ENCODE measurements at places on chromosomes 6 and 20. TPM values are rescaled to one million over a fixed set of nuclear protein-coding genes. Genes with fewer than 3 reads are reported as not detected.

- no peak overlapping the region for H3K4me3 ChIP-seq
- DNase-seq = no peak
- H3K27me3 ChIP-seq = no peaks in the 10 kb centered on the region
- peaks cover 38% of the 10 kb centered on the region for H3K36me3 ChIP-seq
- H3K27ac ChIP-seq = no peak overlapping the region
- no peaks in the 10 kb centered on the region for H3K4me1 ChIP-seq
Measured at GRCh38 chr6:89862273-89862672, 32.0 kb upstream of the GJA10 start.

GRCh38 chr20:40970218-40970617 is 58.4 kb upstream of the TOP1 start:
- H3K36me3 ChIP-seq = no peaks in the 10 kb centered on the region
- H3K27ac ChIP-seq = no peak overlapping the region
- H3K4me1 ChIP-seq = peaks cover 1% of the 10 kb centered on the region
- no peak overlapping the region for H3K4me3 ChIP-seq
- no peaks in the 10 kb centered on the region for H3K27me3 ChIP-seq

DNA sequence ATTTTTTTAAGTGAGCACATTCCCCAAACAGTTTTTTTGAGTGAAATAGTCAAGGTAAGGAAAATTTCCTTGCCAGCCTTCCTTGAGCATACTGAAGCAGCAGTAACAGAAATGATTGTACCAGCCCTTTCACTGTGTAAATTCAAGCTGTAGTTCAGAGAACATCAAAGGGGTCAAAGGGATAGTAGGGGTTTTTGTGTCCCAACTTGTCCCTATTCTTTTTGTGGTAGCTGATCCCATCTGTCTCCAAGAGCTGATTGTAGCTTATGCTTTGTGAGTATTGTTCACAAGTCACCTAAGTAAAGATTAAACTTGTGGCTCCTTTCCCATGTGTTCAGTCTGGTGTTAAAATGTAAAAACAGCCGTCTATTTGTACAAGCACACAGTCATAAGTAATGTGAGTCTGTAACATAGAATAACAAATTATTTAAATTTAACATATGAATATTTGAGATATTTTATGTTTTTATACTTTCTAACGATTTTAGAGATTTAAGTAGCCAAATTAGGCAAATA is 185.0 kb downstream of the CENPW start:
- DNase-seq = no peak
- no peaks in the 10 kb centered on the region for H3K4me1 ChIP-seq
- no peaks in the 10 kb centered on the region for H3K36me3 ChIP-seq
- no peak overlapping the region for H3K4me3 ChIP-seq
- H3K27me3 ChIP-seq = no peaks in the 10 kb centered on the region

GRCh38 chr6:160129881-160130615 is 8.4 kb downstream of the SLC22A1 start:
- DNase-seq = no peak
- no peaks in the 10 kb centered on the region for H3K27me3 ChIP-seq
- H3K36me3 ChIP-seq = no peaks in the 10 kb centered on the region

GRCh38 chr20:34547844-34548613 is 10.5 kb upstream of the MAP1LC3A start:
- no peak for DNase-seq
- H3K4me3 ChIP-seq = no peak overlapping the region
- H3K36me3 ChIP-seq = no peaks in the 10 kb centered on the region
- H3K27me3 ChIP-seq = no peaks in the 10 kb centered on the region

DNA sequence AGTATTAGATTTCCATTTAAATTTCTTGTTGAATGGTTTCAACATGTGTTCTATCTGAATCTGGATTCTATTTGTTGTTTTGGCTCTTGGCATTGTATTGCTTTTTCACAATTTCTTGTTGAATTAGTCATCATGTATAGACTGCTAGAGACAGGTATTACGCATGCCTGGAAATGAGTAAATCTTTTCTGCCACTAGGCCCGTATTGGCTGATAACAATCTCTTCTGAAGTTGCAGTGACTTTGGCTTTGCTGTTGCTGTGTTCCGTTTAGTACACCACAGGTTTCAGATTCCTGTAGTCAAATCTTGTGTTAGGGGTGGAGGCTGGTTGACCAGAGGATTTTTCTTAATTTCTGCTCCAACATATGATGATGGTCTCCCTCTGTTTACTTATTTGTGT is 1339.4 kb downstream of the GRIK2 start:
- H3K4me1 ChIP-seq = no peaks in the 10 kb centered on the region
- no peak overlapping the region for H3K27ac ChIP-seq
- H3K4me3 ChIP-seq = no peak overlapping the region
- H3K27me3 ChIP-seq = no peaks in the 10 kb centered on the region

The KCNQ5 gene
- polyA plus RNA-seq = 0.18 TPM

The IL17A gene
- 0.14 TPM for polyA plus RNA-seq
